Stimulated activated CD4-positive, alpha-beta T cell treated with anti-CD3 and anti-CD28 coated beads, Interleukin-15, amount 100 ng/mL, for 24 hours (primary cell): ENCODE measurements at places on chromosomes 12 and 14.

DNA sequence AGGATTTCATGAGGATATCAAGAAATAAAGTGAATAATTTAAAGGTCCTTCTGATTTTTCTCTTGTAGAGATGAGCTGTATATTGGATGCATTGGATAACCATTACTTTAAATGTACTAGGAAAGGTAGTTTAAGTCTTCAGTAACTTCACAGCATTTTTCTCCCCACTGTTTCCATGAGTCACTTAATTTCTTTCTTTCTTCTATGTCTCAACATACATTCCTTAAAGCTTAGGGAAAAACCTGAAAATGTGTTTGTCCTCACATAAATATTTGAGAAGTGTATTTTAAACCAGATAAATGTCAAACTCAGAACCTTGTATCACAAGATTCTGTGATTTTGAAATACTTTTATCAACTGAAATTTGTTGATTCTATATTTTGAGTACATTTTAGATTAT is 1970.2 kb upstream of the FLRT2 start:
- DNase-seq: no peak

GRCh38 chr12:84077679-84078078 is 834.9 kb downstream of the SLC6A15 start:
- DNase-seq: no peak

GRCh38 chr12:40144023-40144422 is 38.1 kb upstream of the SLC2A13 start:
- no peak for DNase-seq

GRCh38 chr14:95698287-95698686 is 12.1 kb downstream of the TCL1B start:
- no peak for DNase-seq

DNA sequence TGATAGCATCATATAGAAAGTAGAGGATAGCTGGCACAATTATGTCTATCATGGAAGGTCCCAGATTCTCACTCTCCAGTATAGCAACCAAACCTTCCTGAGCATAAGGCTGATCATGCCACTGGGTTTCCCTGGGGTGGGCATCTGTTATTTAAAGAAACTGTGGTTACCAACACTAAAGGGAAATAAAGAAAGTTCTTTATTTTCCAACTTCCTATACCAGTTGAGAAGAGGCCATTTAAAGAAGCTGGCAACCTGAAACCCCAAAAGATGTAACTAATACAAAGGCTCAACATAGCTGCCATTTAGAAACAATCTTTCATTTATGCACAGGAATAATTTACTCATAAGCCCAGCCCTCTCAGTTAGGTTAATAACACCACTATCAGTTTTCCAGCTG is 3.1 kb downstream of the BCAT1 start:
- no peak for DNase-seq

- DNase-seq: no peak
Observed at GRCh38 chr12:237026-237815, 23.3 kb upstream of the SLC6A12 start.

DNA sequence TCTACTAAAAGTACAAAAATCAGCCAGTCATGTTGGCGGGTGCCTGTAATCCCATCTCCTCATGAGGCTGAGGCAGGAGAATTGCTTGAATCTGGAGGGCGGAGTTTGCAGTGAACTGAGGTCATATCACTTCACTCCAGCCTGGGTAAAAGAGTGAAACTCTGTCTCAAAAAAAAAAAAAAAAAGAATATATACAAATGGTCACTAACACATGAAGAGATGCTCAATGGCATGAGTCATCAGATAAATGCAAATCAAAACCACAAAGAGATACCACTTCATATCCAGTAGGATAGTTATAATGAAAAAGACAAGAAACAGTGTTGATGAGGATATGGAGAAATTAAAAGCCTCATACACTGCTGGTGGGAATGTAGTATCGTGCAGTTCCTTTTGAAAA is 33.6 kb upstream of the METAP2 start:
- no peak for DNase-seq

DNA sequence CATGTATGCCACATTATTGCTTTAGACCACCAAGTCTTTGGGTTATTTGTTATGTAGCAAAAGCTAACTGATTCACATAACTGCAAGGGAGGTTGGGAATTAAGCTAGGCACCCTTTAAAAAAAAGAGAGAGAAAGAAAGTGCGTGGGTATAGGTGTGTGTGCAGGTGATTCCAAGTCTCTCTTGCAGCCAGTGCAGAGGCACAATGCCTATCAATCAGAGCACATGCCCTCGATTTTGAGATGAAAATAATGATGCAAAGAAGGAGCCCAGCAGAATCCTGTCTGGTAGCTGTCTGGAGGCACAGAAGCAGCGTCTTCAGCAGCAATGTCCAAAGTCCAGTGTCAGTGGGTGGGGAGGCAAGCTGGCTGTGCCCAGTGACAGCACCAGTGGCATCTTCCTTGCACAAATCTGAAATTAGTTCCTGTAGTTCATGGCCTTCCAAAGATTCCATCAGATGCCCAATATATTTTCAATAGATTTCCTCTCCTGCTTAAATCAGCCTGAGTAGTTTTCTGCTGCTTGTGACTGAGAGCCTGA is 62.4 kb upstream of the TBPL2 start:
- no peak for DNase-seq

GRCh38 chr12:129009833-129010622 is 156.8 kb downstream of the GLT1D1 start:
- no peak for DNase-seq

DNA sequence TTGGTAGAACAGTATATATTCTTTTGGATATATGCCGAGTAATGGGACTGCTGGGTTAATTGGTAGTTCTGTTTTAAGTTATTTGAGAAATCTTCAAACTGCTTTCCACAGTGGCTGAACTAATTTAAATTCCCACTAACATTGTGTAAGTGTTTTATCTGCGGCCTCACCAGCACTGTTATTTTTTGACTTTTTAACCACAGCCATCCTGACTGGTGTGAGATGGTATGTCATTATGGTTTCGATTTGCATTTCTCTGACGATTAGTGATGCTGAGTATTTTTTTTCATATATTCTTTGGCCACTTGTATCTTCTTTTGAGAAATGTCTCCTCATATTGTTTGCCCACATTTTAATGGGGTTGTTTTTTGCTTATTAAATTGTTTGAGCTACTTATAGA is 357.4 kb downstream of the C12orf50 start:
- no peak for DNase-seq

- DNase-seq: peak; percentile 81
Observed at GRCh38 chr14:100317912-100318808, 5.0 kb upstream of the SLC25A47 start.

DNA sequence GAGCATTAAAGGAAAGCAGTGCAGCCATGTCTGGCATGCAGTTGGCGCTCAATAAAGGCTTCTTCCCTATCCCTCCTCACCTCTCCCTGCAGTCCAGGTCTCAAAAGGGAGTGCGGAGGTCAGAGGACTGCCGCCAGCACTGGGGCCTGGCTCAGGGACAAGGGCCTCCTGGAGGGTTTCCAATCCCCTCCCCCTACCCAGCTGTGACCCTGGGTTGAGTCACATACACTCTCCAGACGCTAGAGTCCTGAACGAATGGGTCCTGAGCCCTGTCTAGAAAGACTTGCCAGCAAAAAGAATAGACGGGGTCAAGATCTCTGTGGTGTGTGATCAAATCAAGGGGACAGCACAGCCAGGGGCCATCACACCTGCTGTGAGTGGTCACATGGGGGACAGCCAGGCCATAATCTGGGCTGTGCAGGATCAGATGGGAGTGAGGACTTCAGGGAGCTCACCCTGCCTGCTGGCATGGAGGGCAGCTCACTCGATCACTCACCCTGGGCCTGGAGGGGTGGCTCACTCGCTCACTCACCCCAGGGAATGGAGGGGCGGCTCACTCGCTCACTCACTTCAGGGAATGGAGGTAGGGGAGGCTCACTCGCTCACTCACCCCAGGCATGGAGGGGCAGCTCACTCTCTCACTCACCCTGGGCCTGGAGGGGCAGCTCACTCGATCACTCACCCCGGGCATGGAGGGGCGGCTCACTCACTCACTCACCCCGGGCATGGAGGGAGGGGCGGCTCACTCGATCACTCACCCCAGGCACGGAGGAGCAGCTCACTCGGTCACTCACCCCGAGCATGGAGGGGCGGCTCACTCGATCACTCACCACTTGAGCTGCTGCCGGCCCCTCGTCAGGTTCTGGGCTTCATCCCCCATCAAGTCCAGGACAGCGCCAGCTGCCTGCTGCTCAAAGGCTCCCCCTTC is 12.8 kb downstream of the CFAP73 start:
- DNase-seq: no peak

- no peak for DNase-seq
Observed at GRCh38 chr14:58796242-58797009, 158.7 kb downstream of the DACT1 start.

DNA sequence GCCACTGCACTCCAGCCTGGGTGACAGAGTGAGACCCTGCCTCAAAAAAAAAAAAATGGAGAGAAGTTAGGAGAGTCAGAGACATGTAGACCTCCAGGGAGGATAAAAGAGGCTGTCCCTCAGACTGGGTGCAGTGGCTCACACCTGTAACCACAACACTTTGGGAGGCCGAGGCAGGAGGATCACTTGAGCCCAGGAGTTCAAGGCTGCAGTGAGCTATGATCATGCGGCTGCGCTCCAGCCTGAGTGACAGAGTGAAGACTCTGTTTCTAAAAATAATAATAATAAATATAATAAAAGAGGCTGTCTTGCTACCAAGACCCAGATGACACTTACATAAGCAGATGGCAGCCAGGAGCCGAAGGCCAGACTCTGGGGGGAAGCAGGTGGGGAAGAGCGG is 18.5 kb downstream of the SLC7A8 start:
- DNase-seq: no peak

DNA sequence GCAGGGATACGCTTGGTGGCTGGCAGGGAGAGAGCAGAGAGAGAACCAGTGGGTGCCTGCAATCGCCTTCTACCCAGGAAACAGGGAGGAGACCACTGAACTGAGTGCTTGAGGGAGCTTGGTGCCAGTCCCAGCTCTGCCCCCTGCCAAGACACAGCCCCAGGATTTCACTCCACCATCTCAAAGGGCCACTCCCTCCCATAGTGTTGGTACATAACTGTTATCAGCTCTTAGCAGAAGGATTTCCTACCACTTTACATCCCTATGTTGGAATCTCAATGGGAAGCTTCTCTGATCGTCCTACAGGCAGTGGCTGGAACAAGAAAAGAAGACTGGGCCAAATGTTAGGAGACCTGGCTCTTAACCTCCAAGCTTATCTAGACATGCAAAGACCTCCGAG is 157.4 kb upstream of the FOXN3 start:
- no peak for DNase-seq

DNA sequence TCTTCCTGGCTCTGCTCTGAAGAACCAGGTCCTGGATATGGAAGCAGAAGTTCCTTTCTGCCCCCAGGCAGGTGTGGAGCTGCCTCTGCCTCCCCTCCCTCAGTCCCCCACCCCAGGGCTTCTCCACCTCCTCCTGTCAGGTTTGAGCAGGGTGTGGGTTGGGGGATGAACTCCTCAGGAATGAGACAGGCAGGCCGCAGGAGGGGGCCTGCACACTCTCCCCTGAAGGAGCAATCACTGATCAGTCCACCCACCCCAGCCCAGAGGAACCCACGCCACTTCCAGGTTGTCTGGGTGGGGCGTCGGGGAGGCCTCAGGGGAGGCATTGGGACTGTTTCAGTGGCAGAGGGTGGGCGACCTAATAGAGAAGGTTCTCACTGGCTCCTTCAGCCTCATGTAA is 26.6 kb downstream of the FAIM2 start:
- DNase-seq: no peak

DNA sequence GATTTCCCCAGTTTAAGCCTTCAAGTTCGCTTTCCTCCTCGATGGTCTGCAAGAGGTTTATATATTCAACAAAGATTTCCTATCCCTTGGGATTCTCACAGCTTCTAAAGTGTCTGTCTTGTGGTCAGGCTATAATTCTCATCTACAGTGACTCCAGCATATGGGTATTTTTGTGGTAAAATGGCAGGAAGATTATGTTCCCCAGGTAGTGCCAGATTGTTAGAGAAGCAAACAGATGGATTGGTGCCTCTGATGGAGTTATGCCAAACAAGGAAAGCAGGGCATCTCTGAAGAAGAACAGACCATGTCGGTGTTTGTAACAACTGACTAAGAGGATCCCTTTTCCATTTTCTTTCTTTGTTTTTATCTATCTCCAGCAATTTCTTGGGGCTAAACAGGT is 5.5 kb upstream of the CCDC175 start:
- no peak for DNase-seq

DNA sequence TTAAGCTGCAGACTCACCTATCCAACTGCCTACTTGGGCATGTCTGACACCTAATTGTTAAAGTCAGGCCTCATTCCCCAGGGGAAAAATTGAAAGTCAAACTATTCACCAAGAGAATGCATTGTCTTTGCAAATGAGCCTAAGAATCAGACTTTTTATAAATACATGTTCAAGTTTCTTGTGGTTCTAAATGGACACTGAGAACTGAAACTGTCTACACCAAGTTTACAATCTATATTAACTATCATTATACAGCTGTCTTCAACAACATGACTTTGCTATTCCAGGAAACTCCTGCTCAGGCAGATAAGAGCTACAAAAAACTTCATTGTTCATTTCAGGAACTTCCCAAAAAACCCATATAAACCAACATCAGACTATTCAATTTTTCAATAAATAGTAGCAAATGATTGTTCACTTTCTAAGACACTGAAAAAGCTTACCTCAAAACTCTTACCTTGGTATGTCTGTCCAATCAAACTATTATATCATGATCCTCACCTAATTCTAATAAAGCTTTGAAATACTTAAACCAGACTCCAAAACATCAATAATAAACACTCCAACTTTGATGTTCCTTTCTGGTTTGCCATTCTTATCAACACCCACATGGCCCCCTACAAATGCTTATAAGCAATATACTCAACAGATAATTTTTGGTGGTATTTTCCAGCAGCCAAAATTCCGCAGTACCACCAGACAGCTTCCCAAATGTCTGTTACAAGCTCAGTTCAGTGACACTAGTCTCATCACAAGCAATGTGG is 24.2 kb downstream of the CDK17 start:
- no peak for DNase-seq
